ENCODE measurements at places on chromosomes 16 and 17.

- DNase-seq, result no peak
Observed at GRCh38 chr17:60311186-60311585, 80.7 kb downstream of the USP32 start.

DNA sequence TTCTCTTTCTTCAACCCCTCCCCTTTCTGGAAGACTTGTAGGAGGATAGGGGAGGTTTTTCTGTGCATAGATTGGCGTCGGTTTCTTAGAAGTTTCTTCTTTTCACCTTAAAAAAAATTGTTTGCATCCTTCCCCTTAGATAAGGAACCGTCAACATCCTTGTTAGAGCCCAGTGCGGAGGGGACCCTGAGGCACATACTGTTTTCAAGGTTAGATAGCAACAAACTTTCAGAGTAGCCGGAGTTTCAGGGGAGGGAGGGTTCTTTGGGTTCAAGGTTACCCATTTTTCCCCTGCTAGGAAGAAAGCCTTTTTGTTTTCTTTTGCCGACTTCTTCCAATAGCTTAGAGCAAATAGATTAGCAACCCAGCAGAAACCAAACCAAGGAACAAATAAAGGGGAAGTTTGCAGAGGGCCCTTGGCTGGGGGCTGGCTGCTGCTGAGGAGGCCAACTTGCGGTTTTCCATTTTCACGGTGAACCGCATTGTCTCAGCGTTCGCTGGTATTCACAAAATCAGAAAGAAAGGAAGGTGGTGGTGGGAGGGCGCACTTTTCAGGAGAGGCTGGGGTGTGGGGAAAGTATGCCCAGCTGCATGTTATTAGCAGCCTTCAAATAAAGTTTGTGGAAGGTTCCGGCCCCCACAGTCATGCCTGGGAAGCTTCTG, 28.8 kb downstream of the MSI2 start:
- DNase-seq, result no peak

DNA sequence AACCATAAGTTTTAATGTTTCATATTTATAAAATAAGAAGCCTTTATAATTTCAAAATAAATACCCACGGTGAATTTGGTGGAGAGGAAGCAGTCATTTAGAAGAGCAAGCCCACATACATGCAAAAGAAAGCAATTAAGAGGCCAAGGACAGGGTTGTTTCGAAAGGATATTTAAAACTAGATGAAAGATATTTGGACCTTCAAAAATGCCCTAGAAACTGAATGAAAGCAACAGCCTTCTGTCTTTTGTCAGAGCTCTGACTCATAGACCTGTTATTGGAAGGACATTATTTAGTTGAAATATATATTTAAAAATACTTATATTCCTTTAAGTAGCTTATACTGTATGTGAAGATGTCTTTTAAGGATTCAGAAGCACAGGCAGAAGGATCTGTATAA, 8.6 kb upstream of the METTL9 start:
- DNase-seq, result no peak

GRCh38 chr16:3317315-3317999, 12.2 kb downstream of the ZNF75A start:
- no peak for DNase-seq

DNA sequence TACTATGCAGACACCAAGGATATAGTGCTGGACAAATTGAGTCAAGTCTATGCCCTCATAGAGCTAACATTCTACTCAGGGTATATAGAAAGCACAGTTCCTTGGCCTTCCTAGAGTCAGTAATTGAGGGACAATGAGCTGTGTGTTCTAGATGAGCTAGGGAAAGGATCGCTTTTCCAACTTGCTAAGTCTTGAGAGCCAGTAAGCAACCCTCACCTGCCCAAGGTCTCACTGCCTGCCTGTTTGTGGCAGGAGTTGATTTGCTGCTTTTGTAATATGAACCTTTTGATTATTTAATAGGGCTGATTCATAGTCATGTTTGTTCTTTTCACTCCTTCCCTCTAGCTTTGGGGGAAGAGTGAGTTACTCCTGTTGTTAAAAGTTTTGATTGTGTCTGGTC, 6.5 kb downstream of the DDX42 start:
- no peak for DNase-seq

GRCh38 chr17:41464682-41465081, 2.5 kb downstream of the KRT32 start:
- peak; percentile 68 for DNase-seq

DNA sequence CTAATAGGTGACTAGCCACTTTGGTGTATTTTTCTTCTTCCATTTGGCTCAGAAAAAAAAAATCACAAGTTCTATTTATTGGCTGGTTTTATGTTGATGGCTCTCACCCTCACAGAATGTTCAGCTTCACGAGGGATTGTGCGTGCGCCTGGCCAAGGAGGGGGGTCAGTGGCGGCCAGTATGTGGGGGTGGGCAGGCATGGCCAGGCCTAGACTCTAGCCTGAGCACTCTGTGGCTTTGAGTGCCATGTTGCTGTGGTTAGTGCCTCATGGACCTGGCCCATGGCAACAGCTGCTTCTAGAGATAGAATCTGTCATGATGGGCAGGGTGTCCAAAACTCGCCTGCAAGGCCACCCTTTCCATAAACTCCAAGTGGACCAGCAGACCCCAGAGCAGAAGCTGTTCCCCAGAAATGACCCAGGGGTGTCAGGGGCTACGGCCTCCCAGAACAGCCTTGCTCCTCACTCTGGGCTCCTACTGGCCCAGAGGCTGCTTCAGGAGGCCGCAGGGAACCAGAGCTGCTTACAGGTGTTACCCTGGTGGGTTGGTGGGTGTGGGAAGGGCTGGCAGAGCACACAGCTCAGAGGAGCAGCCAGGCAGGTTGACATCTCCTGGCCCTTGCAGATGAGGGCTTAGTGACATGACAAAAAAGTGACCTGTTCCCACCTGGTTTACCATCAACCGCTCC, 124.9 kb downstream of the SOCS1 start:
- DNase-seq, result no peak

GRCh38 chr16:30068750-30069610, 3.4 kb downstream of the ALDOA start:
- no peak for DNase-seq

DNA sequence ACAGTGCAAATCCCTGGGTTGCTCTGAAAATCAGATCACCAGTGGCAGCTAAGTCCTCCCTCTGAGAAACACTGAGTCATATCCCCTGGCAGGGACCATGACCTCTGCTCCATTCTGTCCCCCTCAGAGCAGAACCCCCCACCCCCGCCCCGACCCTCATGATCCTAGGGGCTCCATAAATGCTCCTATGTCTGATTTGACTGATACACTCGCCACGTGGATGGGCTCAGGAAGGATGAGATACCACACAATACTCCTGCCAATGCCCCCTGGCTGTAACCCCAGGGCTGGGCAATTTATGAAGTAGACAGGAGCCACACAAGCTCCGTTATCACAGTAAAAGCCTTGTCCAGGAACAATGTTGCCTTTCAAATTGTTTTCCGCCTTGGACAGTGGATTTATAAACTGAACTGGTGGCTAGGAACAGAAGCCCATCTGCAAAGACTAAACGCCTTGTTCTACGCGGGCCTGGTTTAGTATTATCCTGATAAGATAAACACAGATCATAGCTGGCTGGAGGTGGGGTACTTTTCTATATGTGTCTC, 394.8 kb downstream of the SLC39A11 start:
- no peak for DNase-seq

- peak; percentile 12 for DNase-seq
Observed at GRCh38 chr17:43905985-43906852, 1.1 kb downstream of the MPP2 start.

DNA sequence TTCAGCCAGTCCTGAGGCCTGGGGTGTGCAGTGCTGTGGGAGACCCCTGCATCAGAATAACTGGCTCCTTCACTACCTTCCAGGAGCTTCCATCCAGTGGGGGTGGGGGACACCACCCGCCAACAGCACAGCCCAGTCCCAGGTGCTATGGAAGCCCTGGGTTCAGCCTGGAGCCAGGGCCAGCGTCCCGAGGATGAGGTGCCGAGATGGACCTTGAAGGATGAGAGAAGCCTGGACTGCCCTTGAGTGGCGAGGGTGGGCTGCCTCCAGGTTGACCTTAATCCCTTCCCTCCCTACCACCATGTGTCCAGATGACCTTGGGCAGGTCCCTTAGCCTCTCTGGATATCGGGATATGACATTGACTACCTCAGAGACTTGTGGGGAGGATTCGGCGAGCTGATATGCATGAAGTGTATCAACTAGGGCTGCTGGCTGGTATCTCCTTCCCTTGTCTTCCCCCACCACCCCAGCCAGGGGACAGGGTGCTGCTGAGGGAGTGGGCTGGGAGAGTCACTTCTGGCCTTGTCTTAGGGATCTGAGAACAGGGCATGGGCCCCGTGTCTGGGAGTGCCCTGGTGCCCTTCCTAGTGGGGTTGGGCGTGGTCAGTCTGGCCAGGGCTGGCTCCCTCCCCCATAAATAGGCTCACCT, 14.2 kb upstream of the LASP1NB start:
- no peak for DNase-seq

- peak; percentile 35 for DNase-seq
Observed at GRCh38 chr17:6507535-6507934, 48.8 kb downstream of the PITPNM3 start.

DNA sequence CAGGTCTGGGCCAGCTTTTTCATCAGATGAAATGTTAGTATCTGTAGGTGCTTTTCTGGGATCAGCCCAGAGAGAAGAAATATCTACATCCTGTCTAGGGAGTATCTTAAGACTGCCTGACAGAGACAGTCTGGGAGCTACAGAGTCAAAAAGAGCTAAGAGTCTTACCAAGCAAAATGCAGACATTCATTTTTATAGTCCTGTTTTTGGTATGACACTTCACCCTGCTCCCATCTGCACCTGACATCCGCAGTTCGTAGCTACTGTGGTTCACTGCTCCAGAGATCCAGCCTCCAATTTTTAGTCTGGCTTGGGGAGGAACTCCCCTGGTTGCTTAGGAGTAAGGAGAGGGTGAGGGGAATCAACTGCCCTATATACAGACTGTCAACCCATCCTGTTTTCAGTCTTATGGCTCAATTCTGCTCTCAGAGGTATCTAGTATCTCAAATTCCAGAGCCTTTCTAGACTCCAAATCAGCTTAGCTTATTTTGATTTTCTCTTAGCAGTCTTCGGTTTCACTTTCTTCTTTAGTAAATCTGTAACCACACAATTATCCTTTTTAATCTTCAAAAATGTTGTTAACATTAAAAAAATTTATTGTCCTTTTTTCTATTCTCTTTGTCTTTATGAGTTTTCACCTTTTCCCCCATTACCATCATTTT, 97.8 kb downstream of the TMEM100 start:
- no peak for DNase-seq

GRCh38 chr17:78966910-78967600, 12.7 kb downstream of the LGALS3BP start:
- no peak for DNase-seq

DNA sequence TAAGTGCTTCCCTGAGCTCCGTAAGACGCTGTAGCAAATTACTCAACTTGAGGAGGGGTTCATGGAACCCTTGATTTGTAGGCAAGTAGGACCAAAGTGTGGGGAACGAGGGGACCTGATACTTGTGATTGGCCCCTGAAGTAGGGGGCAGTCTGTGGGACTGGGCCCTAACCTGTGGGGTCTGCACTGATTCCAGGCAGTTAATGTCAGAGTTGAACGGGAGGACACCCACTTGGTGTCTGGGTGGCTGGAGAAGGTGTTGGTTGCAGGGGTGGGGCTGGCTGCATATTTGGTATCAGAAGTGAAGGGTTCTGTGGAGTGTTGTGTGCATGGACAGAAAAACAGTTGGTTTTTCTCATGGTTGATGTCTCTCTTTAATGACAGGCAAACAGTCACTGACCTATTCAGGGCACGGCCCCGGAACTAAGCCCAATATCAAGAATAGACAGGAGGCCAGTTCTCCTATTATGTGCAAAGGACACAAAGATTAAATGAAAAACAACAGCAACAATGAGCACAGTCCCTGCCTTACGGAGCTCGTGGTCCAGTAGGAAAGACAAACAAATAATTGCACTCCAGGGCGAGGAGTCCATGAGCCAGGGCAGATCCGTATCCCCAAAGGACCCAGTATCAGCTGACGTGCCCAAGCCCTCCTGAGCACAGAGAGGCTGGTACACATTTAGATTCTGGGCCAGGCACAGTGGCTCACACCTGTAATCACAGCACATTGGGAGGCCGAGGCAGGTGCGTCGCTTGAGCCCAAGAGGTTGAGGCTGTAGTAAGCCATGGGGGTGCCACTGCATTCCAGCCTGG, 19.2 kb downstream of the MXRA7 start:
- DNase-seq, result no peak

DNA sequence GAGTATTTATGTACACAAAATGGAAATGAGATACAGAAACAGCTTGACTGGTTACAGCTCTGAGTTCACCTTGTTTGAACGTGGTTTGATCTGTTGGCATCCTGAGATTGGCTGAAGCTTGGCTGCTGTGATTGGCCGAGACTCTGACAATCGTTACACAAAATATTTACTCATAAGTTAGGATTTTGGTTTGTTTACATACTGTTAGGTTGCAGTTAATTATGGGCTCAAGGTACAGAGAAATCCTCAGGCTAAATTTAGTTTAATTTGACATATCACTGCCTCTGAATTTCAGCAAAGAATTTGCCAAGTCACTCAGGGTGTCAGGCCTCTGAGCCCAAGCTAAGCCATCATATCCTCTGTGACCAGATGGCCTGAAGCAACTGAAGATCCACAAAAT, 227.3 kb downstream of the COPRS start:
- no peak for DNase-seq

DNA sequence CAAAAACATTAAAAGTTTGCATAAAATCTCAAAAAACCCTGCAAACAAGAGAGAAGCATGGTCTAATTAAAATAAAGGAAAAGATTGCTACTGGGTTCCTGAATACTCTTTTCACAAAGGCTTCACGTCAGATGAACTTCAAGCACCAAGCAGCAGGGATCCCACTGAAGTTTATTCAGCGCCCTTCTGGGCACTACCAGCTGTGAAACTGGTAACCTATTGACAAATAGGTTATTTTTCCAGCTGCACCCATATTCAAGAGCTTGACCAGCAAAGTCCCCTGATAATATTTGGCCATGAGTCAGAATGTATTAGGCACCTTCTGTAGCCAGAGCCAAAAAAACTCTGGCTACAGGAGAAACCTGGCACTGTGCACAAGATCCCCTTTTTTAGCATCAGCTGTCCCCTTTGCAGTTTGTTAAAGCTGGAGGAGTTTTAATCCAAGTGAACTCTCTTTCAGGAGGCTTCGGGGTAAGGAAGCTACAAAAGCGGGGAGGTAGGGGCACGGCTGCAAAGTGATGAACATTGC, 60.3 kb downstream of the GRIN2A start:
- no peak for DNase-seq

DNA sequence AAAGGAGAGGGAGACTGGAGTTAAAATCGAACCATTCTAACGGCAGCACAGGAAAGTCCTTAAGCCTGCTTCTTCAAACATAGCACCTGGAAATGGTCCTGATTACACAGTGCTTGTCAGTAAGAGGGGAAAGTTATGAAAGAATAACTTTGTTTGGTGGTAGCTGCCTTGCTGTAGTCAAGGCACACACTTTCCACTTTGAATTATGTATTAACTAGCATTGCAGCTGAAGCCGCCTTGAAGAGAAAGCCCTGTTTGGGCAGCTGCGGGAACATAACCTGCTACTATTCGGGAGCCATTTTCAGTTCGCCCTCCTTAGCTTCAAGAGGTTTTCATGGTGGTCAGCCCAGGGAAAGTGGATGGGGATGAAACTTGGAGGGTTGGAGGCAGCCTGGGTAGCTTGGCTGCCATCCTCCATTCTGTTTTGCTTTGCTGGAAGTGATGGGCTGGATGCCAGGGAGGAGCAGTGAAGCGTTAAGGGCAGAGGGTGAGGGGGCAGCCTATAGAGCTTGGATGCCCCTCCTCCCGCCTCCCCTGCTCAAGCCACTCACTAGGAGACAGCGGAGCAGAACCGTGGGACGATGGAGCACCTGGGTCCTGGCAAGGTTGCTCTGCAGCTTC, 5.3 kb upstream of the HAS3 start:
- no peak for DNase-seq
